ENCODE measurements at places on chromosomes 16 and 17.

DNA sequence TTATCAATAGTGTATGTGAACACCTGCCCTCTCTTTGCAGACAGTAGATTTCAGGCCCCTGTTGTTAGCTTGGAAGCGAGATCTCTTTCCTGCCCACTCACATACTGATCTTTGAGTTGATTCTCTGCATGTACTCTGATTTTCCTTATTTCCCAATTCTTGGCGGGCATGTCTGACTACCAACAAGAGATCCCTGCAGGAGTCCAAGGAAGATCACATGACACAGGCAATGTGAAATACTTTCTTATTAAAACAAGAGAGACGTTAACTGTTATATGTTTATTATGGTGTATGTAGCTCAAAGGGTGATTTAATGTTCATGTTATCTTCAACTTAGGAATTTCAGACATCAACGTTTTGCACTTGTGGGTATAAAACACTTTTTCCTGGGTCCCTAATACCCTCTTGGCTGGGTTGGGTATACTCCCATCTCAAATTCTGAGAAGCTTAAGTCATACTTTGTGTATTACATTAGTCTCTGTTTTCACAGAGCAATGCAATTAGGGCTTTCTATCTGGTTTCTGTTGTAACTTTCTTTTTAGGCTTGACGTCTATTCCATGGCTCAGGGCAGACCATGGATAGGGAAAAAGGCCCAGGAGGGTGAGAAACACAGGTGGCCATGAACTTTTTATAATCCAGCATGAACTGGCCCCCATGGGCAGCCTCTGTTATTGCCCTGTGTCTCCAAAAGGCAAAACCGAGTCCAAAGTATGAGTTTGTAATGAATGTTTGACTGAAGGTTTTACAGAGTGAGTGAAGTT is 32.2 kb downstream of the HSD17B2 start:
- DNase-seq = no peak

- DNase-seq = no peak
These were observed 13.3 kb downstream of the TBKBP1 start for GRCh38 chr17:47707056-47707804.

DNA sequence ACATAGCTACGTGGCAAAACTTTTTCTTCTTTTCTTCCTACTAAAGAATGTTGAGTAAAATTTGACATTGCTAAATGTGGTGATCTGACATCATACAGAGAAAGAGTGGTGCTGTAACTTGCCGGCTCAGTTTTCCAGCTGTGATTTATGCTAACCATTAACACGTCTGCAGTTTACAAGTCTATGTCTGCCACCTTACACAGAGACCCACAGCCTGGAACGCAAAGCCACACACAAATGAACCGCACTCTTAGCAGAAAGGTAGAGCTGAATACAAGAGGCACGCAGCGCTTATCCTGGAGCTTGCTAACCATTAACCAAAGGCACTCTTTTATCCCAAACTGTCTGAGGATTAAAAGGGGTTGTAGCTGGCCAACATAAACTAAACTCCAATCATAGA is 31.9 kb downstream of the CACNG1 start:
- no peak for DNase-seq

- no peak for DNase-seq
These were observed 73.6 kb downstream of the METRNL start for GRCh38 chr17:83152745-83153611.

DNA sequence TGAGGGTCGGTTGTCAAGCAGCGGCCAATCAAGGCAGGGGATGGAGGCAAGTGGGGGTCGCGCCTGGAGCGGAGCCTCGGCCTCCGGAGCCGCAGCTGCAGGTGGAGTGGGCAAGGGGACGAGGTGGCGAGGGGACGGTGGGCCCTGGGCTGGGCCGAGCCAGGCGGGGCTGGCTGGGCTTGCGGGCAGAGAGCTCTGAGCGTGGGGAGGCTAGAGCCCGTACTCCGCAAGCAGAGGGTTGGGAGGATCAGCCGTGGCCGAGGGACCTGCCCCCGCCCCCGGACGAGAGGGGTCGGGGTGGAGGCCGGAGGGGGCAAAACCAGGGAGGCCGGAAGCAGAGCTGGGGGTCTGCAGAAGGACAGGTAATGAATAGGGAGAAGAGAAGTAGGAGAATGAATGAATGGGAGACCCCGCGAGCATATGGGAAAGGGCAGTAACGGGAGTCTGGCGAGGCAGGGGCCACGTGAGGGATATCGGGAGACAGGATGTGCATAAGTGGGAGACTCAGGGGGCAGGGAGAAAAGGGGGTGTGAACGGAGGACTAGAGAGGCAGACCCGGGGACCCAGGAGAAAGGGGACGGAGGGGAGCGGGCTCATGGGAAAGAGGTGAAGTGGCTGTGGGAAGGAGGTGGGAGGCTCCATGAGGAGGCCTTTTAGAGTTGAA is at the start of gene KATNB1:
Gene KATNB1 (plus strand): TSS at position 16 of the 664 bp plus-strand sequence. CDS start 1,474 bp downstream, outside the sequence.
- no peak for DNase-seq

DNA sequence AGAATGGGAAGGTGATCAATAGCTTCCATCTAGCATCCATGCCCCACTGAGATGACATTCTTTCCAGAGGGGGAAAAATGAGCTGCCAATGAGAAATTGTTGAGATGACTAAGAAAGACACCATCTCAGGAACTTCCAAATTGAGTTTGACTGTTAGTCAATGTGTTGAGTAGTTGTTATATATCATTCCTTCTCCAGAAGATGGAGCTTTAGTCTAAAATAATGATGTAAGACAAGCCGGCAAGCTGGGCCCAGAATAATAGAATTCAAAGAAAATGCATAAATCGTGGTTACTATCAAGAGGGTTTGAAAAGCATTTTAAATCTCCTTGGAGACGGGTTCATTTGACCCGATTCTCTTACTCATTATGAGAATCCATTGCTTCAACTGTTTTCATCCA is 71.0 kb upstream of the ATF7IP2 start:
- DNase-seq = no peak

DNA sequence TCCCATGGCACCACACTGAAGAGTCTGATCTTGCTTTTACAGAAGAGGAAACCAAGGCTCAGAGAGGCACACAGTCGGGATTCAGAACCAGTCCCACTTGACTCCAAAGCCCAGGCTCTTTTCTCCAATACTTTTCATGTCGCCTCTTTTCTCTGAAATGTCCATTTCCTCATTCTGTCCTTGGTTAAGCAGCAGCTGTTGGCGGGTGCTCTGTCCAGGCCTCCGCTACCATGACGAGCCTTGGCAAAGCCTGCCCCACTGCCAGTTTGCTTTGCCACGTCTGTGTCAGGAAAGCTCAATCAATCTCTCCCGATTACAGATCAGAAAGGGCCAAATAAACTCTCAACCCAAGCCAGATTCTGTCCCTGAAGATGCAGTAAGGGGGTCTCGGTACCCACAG is 9.1 kb upstream of the CEP295NL start:
- no peak for DNase-seq

GRCh38 chr16:84648595-84649510 is 542 bp downstream of the KLHL36 start:
- no peak for DNase-seq

GRCh38 chr16:76854234-76854633 is 336.8 kb upstream of the MON1B start:
- peak; percentile 1 for DNase-seq

- DNase-seq = no peak
These were observed 9.4 kb upstream of the GNA13 start for GRCh38 chr17:65065906-65066305.

- no peak for DNase-seq
These were observed 53.7 kb downstream of the BAHCC1 start for GRCh38 chr17:81448950-81449349.

GRCh38 chr17:6548578-6549330 is 7.6 kb downstream of the PITPNM3 start:
- DNase-seq = no peak

DNA sequence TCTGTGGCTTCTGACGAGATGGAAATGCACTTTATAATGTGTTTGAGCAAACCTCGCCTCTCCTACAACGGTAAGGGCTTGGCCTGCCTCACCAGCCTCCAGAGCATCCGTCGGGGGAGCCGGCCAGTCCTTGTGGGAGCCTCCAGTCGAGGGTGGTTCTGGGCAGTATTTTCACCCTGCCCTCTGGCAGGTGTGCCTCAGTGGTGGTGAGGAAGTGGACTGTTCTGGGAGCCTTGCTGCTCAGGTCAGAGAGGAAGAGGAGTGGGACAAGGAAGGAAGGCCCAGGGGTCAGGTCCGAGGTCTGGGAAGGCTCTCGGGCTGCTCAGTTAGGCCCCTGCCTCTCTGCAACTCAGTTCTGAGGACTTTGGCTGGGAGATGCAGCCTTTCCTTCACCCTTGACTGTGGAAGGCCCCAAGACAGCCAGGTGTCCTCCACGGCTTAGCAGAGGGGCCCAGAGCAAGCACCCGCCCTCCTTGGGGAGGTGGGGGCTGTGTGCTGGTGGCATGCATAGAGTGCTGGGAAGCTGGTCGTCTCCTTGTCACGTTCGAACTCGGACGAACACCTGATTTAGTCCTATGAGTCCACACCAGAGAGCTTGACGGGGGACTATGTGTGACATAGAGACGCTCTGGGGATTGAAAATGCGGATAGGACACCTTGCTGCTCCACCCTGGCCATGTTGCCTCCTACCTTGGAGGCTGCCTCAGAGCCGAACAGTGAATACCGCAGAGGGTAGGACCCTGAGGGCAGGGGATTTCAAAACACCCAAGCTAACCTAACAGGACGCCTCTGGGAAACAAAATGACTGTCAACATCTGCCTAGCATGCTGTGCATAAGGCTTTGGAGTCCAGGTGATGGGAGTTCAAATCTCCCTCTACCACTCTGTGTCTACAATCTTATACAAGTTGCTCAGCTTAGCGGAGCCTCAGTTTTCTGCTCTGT is 22.7 kb downstream of the LDHD start:
- DNase-seq = no peak

DNA sequence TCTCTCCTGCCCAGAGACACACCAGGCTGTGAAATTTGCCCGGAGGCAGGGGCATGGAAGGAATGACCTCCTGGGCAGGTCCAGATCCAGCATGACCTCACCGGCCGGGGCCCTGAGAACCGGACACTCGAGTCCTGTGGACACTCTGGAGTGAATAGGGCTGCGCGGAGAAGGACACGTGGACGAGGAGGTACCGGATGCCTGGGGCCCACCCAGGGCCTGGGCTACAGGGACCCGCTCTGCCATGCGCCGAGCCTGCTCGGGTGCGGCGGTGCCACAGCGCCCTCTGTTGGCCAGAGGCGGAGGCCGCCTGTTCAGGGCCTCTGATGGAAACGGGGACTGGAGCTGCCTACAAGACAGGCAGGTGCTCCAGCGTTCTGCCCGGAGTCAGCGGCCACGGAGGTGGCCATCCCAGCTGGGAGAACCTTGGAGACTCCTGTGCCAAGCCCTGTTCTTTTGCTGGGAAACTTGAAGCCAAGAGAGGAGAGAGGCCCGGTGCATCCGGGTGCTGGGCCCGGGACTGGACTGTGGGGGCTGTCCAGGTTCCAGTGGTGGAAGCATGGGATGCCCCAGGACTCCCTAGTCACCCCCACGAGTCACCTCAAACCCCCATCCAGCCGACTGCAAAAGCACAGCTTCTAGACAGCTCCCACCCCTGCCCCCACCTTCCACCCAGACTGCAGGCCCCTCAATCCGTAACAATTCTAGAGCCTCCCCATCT is 19.3 kb upstream of the NXPH3 start:
- no peak for DNase-seq

DNA sequence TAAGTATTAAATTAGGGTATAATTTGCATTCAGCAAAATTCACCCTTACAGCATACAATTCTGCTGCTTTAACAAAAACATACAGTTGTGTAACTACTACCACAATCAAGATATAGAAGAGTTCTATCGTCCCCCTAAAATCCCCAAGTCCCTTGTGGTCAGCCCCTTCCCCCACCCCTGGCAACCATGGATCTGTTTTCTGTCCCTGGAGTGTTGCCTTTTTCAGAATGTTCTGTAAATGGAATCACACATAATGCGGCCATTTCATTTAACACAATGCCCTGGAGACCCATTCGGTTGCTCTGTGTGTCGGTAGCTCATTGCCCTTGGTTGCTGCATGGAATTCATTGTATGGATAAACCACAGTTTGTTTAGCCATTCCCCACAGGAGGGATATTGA is 190.2 kb downstream of the IRX5 start:
- DNase-seq = no peak

GRCh38 chr17:48487221-48487620 is 43.6 kb downstream of the HOXB1 start:
- DNase-seq = no peak

- no peak for DNase-seq
These were observed 43.5 kb downstream of the LYRM9 start for GRCh38 chr17:27849474-27850185.

- DNase-seq = no peak
These were observed 17.0 kb upstream of the NTN1 start for GRCh38 chr17:9004132-9004960.

DNA sequence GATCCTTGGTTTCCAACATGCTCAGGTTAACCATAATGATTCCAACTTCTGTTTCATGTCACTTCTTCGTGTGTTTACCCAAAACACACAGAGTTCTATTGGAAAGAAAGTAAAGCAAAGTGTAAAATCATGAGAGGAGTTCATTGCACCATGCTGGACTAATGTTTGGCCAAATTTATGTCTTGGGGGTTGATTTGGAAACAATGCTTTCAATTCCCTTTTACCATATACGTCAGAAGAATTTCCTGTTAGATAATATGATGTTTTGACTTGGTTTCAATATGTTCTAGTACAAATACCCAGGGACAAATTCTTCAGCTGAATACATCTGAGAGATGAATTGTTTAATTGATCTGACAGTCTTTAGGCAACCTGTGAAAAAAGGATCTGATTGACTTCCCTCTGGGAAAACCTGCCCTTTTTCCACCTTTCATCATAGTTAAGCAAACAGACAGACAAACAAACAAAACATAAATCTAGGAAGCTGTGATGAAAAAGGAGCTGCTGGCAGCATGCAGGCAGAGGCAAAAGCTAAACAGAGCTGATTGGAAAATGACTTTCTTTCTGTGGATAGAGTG is 26.0 kb upstream of the MPHOSPH6 start:
- DNase-seq = no peak

DNA sequence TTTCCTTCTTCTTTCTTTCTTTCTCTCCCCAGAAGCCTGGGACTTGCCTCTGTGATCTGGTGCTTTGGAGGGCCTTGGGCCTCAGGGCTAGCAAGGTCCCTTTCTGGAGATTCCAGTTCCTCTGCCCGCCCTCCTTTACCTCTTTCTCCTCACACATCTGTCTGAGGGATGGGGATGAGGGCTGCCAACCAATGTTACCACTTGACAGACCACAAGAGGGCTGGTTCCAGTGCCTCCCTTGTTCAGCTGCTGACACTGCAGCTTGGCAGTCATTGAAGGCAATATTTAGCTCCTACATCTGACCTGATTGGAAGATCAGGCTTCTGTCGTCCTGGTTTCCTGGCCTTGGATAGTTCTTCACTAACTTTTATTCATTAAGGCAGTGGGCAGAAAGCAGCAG is 3.6 kb upstream of the ZNF652 start:
- no peak for DNase-seq

DNA sequence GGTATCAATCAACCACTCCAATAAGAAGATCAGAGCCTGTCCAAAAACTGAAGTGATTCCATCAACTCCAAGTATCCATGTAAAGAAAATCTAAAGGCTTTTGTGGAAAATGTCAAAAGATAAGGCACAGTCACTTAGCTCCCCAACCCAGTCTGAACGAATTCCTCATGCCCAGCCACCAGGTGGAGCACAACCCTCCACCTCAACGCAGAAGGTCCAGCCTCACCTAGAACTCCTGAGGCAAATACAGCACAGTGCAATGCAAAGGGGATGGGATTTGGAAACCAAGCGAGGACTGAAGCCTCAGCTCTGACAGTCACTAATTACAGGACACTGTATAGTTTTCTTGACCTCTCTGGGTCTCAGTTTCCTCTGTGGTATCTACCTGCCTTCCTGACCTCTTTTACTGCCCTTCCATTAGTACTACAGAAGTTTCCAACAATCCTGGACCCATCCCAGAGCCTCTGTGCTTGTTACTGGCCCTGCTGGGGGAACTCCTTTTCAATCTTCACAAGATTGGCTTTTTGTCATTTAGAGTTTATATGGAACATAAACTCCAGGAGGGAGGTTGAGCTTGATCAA is 2.0 kb downstream of the NCBP3 start:
- no peak for DNase-seq

Measured in GM04504 (cell line).